CD4-positive, alpha-beta T cell treated with Interleukin-1 beta for 1 hour (primary cell): ENCODE measurements at places on chromosomes 4 and X.
A peak's percentile ranks its signal among the peaks of the same experiment; 100 is the strongest.

GRCh38 chr4:72843466-72843865 lies 226.1 kb downstream of the COX18 start:
- DNase-seq: no peak

DNA sequence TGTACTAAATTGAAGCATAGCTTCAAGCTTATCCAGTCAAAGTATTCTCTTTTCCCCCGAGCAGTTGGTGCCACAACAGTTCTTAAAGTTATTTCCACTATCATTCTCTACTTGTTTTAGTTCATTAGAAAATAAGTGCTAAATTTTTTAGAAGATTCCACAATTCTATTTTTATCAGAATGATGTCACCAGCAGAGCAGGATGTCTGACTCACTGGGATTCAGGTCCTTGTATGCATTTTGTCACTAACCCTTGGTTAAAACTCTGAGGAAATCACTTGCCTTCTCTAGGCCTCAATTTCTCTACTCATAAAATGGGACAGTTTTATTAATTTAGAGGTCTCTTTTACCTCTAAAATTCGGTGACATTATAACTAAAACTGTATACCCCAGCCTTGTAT lies 3.4 kb downstream of the DDX53 start:
- DNase-seq: no peak

DNA sequence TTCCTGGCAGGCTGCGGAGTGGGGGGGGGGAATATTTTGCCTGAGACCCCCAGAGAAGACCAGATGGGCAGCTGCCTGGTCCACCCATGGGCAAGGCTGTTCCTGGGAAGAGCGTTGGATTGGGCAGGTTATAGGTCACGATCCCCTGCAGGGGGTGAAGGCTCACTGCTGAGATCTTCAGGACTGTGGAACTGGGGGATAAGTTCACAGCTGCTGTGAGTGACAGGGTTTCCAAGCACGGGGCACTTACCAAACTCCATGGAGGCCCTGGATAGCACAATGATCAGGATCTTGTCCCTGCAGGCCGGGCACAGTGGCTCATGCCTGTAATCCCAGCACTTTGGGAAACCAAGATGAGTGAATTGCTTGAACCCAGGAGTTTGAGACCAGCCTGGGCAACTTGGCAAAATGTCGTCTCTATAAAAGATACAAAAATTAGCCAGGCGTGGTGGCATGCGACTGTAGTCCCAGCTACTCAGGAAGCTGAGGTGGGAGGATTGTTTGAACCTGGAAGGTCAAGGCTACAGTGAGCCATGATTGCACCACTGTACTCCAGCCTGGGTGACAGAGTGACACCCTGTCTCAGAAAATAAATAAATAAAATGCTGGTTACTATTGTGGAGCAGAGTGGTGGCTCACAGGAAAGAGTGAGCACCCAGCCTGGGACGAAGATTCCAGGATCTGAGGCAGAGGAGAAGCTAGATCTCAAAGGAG lies 68.0 kb upstream of the HELT start:
- no peak for DNase-seq

GRCh38 chr4:168118116-168118655 lies 25.8 kb downstream of the ANXA10 start:
- DNase-seq: no peak

- DNase-seq: no peak
Observed at GRCh38 chr4:138595731-138596460, 353.7 kb upstream of the SLC7A11 start.

DNA sequence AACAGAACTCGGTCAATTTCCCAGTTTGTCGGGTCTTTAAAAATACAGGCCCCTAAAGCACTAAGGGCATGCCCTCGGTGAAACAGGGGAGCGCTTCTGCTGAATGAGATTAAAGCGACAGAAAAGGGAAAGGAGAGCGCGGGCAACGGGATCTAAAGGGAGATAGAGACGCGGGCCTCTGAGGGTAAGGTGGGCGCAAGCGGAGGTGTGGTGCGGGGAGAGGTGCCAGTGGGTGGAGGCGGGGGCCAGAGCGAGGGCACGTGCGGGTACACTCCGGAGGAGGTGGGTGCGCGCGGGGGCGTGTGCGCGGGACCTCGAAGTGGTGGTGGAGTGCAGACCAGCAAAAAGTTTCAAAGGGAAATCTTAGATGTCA lies 787 bp upstream of the TET2 start:
- DNase-seq: peak; percentile 27

GRCh38 chrX:31353095-31353494 lies 281.3 kb upstream of the FTHL17 start:
- no peak for DNase-seq

GRCh38 chrX:108199691-108200090 lies 108.1 kb downstream of the ATG4A start:
- no peak for DNase-seq

- DNase-seq: no peak
Observed at GRCh38 chr4:184019667-184020623, 114.8 kb downstream of the STOX2 start.

DNA sequence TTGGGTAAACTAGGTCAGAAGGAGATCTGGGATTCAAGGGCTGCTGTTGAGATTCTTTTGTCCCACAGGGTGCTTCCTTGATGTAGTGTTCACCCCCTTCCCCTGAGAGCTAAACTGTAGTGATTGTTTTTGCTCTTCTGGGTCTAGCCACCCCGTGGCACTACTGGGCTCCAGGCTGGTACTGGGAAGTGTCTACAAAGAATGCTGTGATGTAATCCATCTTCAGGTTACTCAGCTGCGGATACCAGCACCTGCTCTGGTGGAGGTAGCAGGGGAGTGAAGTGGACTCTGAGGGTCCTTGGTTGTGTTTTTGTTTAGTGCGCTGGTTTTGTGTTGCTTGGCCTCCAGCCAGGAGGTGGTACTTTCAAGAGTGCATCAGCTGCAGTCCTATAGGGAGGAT lies 365.5 kb downstream of the ZNF674 start:
- DNase-seq: no peak

- DNase-seq: no peak
Observed at GRCh38 chr4:177100307-177100706, 209.4 kb upstream of the NEIL3 start.

DNA sequence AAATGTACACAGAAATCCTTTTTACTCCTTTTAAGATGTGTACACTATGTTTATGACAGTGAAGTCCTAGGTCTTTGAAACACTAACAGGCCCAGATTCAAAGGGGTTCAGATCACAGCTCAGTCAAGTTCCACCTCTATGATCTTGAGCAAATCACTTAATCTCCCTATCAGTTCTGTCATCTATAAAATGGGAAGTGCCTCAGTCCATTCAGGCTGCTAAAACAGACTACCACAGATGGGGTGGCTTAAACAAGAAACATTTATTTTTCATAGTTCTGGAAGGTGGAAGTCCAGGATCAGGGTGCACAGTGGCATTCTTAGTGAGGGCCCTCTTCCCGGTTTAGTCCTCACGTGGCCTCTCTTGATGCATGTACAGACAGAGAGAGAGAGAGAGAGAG lies 117.1 kb downstream of the CORIN start:
- no peak for DNase-seq

- DNase-seq: no peak
Observed at GRCh38 chr4:174697896-174698295, 131.2 kb downstream of the GLRA3 start.

- no peak for DNase-seq
Observed at GRCh38 chr4:23039818-23040217, 347.1 kb downstream of the GBA3 start.

- no peak for DNase-seq
Observed at GRCh38 chr4:13524504-13525243, 19.6 kb downstream of the NKX3-2 start.

- no peak for DNase-seq
Observed at GRCh38 chrX:45524296-45524695, 323.6 kb upstream of the DIPK2B start.

GRCh38 chr4:27223326-27223725 lies 362.7 kb downstream of the STIM2 start:
- DNase-seq: no peak

- no peak for DNase-seq
Observed at GRCh38 chr4:80255329-80256095, 11.0 kb upstream of the FGF5 start.
